ENCODE measurements at places on chromosomes 6 and 20.

- DNase-seq = no peak
Measured at GRCh38 chr6:47303342-47303741, 6.4 kb downstream of the TNFRSF21 start.

DNA sequence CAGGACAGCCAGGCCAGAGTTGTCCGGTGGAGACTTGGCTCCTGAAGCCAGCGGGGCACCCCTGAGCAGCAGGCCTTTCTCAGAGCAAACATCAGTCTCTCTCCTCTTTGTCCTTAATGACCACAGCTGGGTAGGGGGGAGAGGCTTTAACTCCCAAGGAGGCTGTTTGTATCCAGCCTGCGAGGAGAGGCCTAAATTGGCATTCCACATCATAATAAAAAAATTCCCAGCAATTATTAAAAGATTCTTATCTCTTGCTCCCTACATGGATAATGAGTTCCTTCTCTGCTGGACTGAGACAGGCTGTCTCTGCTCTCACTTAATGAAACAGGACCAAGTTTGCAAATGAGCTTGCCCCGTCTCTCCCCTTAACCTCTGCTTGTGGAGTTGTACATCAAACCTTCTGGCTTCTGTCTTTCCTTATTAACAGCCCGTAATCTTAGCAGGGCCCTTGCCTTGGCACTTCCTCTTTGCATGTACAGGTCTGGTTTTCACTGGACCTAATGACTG, 838.2 kb downstream of the MAFB start:
- no peak for DNase-seq

DNA sequence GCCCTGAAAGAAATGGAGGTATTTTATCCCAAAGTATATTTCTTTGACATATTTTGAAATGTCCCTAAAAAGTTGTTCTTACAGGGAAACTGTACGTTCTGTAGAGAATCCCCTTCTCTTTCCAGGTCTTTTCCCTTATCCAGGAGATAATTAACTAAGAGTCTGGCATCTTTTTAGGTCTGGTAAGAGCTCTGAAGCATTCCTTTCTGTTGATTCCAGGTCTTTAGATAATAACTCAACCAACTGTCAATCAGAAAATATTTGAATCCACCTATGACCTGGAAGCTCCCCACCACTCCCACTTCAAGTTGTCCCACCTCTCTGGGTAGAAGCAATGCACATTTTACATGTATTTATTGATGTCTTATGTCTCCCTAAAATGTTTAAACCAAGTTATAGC, 26.0 kb upstream of the CENPW start:
- no peak for DNase-seq

DNA sequence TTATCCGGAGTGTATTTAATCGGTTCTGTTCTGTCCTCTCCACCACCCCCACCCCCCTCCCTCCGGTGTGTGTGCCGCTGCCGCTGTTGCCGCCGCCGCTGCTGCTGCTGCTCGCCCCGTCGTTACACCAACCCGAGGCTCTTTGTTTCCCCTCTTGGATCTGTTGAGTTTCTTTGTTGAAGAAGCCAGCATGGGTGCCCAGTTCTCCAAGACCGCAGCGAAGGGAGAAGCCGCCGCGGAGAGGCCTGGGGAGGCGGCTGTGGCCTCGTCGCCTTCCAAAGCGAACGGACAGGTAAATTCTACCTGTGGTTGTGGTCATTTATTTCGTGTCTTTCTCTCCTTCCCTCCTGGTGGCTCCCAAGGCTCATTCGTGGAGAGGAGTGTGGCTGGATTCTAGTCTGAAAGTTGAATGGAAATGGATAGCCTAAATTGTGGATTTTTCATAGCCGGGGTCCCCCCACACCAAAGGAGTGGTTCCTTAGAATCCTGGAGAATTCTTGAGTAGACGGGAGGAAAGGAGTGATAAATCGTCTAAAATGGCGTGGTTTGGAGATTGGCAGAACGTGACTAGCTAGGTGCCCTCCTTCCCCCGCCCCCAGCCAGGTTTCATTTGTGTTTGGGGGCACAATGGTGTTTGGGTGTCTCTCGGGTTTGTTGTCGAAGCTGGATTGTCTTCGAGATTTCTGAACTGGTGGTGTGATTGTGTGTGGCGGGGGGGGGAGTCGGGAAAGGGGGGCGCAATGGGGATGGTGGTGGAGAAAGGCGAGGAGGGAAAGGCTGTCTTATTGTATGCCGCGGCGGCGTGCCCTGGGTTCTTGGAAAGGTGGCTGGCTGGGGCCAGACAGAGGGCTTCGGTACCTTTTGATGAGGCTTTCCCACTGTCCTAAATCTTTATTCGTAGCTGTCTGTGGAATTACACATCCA, 673 bp downstream of the MARCKS start:
- no peak for DNase-seq

- DNase-seq = no peak
Measured at GRCh38 chr6:139251045-139251690, 40.6 kb downstream of the TXLNB start.

- peak; percentile 50 for DNase-seq
Measured at GRCh38 chr20:38321959-38322598, 18.1 kb downstream of the BPI start.

DNA sequence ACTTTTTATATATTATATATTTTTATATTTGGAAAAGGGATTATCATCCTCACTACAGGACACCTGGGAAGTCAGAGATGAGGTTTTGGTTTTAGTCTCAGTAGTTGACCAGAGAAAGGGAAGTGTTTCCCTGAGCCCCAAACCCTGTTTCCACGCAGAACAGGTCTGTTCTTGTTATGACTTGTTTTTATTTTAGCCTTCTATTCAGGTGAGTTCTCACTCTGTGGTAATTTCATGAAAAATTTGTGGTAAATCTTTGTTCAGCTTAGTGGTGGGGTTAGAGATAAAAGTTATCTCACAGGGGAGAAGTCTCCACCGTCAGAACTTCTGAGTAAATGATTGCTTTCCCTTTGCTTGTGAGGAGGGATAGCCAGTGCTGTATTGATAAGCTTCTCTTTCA, 224.9 kb downstream of the FARS2 start:
- DNase-seq = no peak

DNA sequence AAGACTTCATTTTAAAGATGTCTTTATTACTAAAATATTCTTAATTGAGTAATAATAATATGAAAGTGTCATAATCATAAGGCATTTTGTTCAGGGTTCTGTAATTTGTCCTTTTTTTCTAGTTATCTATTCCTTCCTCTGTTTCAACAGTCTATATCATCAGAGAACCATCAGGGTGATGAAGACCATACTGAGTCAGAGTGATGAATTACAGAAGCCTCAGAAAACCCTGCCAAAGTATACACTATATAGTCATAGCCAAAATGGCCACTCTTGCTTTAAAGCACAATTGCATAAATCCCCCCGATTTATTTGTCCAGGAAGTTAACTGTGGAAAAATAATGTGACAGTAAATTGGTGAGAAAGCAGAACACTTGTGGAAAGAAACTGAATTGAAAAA, 735.0 kb downstream of the EPHA7 start:
- no peak for DNase-seq

GRCh38 chr6:116405138-116405537, 34.4 kb downstream of the DSE start:
- DNase-seq = no peak

DNA sequence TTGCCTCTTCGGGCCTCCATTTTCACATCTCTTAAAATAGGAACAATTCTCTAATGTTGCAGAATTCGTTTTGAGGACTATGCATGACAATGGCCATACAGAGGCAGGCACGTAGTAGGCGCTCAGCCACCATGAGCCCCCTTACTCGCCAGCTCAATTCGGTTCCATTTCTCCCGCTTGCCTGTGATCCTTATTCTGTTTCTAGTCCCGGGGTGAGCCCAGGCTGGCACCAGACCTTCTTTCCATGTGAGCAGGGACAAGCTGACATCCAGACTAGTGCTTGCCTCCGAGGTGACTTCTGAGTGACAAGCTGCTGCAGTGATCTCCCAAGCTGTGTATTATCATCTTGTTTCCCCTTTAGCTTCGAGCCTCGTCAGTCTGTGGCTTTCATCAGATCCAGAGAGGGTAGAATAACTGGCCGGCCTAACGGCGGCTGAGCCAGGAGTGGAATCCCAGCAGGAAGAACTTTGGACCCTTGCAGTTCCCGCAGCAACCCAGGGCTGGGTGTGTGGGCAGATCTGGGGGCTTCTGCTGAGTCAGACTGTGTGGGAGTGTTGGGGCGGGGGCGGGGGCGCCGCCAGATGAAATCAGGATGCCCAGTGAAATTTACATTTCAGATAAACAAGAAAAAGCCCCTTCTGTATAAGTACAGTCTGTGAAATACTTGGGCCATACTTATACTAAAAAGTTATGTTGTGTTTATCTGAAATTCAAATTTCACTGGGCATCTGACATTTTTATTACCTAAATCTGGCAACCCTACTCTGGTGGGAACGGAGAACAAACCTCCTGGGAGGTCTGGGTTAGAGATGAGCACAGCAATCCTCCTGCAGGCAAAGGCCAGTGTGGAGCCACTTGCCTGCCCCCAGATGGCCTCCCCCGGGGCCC, 10.9 kb downstream of the BANF2 start:
- DNase-seq = no peak

GRCh38 chr20:25020345-25020744, 27.8 kb upstream of the APMAP start:
- DNase-seq = no peak

DNA sequence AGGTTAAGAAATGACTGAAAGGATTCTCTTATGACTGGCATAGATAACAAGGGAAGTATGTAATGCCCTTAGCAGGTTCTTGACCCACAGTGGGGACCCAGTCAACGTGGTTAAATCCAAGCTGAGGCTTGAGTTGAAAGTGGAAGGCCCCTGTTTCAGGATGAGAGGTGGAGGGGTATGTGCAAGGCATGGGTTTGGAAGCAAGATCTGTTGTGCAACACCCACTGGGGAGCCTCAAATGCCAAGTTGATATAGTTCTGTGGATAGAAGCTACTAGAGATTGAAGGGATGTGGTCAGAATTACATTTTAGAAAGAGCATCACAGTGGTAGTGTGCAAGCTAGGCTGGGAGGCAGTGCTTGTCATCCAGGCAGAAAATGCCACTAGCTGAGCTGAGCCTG, 5.1 kb downstream of the PABPC1L start:
- DNase-seq = no peak

DNA sequence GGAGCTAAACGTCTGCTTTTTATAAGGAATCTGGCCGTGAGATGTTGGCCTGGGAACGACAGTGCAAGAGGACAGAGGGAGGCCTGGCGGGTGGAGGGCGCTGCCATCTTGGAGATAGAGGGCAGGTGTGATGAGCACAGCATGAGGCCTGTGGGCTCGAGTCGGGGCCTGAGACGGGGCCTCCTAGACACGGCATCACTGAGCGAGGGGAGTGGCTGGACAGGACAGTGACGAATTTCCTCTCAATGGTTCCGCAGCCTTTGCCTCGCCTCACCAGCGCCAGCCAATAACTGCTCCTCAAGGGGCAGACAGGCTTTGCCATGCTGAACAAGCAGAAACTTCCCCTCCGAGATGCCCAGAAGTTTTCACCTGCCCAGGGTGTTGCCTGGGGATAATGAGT, 376.7 kb downstream of the THBS2 start:
- DNase-seq = no peak

GRCh38 chr6:2468601-2468955, 223.2 kb upstream of the GMDS start:
- DNase-seq = no peak

GRCh38 chr6:26254724-26255123, 110.3 kb upstream of the BTN3A2 start:
- no peak for DNase-seq

- no peak for DNase-seq
Measured at GRCh38 chr6:69933239-69933638, 66.9 kb downstream of the COL19A1 start.

DNA sequence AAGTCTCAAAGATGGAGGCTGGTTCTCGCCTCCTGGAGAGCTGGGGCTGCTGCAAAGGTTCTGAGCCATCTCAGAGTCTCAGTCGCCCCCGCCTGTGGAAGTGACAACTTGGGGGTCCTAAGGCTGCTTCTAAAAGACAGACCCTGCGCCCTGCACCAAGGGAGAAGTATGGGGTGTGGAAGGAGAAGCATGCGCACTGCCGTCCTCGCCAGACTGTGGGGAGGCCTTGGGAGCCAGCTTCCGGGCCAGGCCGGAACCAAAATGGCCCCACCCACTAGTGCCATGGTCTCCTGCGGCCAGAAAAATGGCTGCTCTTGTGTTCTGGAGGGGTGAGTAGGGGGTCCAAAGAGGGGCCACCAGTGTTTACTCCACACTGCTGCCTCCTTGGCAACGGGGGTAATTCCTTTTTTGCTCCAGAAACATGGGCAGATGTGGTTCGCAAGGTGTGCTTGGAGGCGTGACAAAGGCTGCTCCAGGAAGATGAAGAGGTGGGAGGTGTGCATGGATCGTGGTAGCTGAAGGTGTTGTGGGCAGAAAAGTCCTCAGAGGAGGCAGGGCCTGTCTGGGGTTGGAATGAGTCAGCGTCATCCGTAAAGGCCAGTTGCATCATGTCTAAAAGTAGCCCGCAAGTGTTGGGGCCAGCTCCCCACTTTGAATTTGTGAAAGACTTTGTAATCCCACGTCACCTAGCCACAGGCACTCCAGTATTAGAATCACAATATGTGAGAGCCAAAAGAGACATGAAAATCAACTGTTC, 329.8 kb upstream of the SOX4 start:
- DNase-seq = no peak

- no peak for DNase-seq
Measured at GRCh38 chr6:84156306-84156705, 71.1 kb downstream of the CEP162 start.

GRCh38 chr6:12265791-12266190, 24.4 kb upstream of the EDN1 start:
- no peak for DNase-seq

- DNase-seq = no peak
Measured at GRCh38 chr6:51494342-51494741, 593.1 kb downstream of the PKHD1 start.

DNA sequence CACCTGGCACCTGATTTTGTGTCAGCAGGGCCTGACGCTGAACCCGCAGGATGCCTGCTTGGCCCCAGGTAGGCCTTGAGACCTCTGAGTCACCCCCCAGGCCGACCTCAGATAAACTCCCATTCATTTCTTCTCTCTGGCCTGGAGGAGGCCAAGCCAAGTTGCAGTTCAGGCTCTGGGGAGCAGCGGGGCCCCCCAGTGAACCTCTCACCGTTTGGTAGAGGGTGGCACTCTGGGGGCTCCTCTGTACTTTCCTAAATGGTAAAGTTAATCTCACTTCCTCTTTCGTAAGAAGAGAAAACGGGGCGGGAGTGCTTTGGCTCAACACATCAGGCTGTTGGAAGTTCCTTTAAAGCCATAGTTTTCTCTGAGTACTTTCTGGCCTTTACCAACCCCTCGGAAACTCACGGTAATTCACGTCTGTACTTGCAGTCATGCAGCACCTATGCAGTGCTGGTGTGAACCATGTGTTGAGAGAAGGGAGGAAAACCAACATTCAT, 2.8 kb downstream of the SIRPA start:
- no peak for DNase-seq

DNA sequence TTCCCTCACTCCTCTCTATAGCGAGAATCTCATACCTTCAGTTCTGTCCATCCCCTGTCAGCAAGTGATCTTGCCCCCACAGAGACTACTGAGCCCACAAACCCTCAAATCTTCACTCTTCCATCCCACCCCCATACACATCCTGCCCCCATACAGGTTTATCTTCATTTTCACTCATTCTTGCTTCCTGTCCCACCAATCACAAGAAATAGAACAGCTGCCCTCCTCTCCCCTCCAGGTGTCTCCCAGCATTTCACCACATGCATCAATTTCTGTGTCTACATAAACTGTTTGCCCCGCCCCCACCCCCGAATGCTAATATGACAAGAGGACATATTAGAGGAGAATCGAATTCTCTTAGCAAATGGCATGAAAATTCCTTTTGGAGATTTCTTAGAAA, 54.9 kb upstream of the CARMIL1 start:
- DNase-seq = no peak

All from amniotic stem cell (primary cell).